Brain (organoid and tissue), 16 donors: ENCODE measurements at places on chromosomes 11 and 22.

DNA sequence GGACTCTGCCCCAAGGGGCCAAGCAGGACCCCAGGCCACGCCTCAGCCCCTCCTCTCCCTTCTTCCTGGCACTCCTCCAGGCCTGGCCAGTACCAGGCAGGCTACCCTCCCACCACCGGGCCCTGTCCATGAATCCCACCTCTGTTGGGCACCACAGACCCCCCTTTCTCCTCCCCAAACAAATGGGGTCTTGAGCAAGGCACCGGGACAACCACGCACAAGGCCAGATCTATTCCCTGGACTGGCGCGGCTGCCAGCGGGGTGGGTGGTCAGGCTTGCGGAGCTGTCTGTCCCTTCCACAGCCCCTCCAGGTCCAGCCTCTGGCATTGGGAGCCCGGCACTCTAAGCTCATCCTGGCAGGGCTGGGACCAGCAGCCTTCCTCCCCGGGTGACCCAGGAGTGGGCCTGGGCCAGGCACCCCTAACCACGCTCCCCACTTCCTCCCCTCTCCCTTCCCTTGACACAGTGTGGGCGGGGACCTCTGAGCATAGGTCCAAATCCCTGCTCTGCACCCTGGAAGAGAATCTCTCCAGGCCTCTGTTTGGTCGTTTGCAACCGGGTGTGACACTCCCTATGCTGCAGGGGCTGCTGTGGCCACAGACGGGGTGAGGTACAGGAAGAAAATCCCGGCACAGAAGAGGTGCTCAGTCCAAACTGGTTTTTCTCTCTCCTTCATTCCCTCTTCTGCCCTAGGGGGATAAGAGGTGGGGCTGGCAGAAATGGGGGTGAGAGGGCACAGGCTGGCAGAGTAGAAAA lies 14.6 kb downstream of the ELFN2 start:
- peak; percentile 45 for DNase-seq

GRCh38 chr11:11113626-11114025 lies 239.4 kb downstream of the CSNK2A3 start:
- no peak for DNase-seq

DNA sequence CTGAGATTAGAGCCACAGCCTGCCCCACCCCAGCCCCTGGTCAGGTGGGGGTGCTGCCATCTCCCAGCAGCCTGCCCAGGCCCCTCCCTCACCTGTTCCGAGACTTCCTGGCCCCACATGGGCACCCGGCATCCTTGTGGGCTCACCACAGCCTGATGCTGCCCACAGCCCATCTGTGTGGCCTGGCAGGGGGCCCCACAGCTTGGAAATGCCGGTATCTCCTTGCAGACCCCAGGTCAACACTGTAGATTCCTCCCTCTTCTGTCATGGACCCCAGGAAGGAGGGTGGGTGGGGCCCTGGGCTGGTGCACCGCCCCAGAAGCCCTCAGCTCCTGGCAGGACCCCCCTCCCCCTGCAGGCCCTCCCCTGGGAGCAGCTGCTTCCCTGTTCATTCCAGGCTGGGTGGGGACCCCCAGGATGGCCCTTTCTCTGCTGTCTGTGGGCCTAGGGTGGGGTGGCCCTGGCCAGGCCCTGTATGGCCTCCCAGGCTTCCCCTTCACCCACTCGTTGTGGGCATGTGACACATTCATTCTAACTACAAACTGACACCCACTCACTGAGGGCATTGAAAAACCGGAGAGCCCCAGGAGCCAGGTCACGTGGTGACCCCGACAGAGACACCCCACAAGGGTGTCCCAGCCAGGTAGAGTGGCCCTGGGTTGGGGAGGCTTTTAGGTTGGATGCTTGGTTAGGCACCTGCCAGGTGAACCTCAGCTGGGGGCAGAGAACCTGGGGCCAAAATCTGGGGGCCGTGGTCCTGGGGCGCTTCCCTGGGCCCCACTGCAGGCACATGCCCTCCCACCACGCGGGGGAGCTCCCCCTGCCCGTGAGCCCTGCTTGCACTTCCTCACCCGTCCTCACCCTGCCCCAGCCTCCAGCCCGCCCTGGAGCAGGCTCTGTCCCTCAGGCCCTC lies 44.1 kb upstream of the CCDC188 start:
- DNase-seq = no peak

GRCh38 chr11:112024178-112024772 lies 933 bp upstream of the DLAT start:
- no peak for DNase-seq

GRCh38 chr11:128551058-128551457 lies 36.3 kb downstream of the ETS1 start:
- DNase-seq = no peak

GRCh38 chr22:44080936-44081861 lies 57.1 kb downstream of the PARVB start:
- peak; percentile 96 for DNase-seq

GRCh38 chr11:131928992-131929391 lies 558.6 kb downstream of the NTM start:
- DNase-seq = no peak

GRCh38 chr11:44470854-44471253 lies 94.6 kb upstream of the CD82 start:
- no peak for DNase-seq

- DNase-seq = peak; percentile 48
Observed at GRCh38 chr11:535210-535518, 212 bp downstream of the HRAS start.

GRCh38 chr11:111081021-111081511 lies 164.5 kb upstream of the POU2AF2 start:
- DNase-seq = peak; percentile 87
